ENCODE measurements at places on chromosomes 1 and 21.
A peak's percentile ranks its signal among the peaks of the same experiment; 100 is the strongest.

DNA sequence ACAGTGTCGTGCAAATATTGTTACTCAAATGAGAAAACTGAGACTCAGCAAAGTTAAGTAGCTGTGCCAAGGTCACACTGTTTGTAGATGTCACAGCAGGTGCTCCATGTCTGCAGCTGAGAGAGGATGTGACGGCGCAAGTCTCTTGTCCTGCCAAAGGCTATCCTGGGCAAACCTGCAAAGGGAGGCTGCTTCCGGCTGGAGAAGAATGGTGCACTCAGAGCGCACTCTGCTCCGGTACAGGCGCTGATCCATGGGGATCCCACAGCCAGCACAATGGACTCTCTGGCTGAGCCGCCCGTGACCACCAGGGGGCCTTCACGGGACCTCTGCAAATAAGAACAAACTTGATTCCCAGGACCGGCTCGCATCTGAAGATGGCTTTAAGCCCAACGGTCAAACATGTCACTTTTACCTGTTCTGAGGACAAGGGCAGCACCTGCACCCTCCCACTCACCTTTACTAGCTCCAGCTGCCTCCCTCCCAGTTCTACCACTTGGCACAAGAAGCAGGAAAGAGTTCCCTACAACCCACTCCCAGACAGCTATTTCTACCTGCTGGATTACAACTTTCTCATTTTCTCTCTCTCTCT lies 21.9 kb downstream of the RD3 start:
- peak; percentile 94 for DNase-seq

GRCh38 chr1:29527314-29528004 lies 291.1 kb downstream of the PTPRU start:
- no peak for DNase-seq

DNA sequence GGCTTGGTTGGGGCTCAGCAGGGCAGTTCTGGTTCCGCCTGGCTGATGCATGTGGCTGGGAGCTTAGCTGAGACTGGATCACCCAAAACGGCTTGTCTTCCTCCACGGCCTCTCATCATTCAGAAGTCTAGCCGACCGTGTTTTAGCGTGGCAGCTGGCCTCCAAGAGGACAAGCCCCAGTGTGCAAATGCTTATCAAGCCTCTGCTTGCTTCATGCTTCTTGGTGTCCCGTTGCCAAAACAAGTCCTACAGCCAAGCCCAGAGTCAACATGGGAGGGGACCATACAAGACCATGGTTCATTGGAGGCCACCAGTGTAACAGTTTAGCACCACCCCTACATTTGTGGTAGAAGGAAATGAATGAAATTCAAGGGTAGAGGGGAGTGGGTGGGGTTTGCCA lies 10.5 kb upstream of the KDF1 start:
- DNase-seq, result no peak

GRCh38 chr1:1122981-1123480 lies 7.1 kb upstream of the C1orf159 start:
- no peak for DNase-seq

GRCh38 chr1:207004931-207005830 lies 27.4 kb downstream of the C1orf116 start:
- DNase-seq, result no peak

DNA sequence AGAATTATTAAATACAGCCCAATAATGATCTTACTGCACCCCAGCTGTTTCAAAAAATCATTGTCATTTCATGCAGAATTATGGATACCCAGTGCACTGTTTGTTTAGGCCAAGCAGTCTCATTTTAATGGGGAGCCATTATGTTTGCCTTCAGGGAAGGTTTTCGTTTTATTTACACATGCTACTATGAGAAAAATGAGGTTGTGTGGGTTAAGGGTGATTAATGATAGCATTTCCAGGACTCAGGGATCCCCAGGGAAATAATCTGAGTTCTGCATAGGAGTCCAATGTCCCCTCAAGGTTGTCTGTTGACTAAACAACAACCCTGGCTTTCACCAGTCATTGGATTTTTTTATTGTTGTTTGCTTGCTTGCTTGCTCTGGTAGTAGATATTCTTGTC lies 71.0 kb upstream of the ZP4 start:
- no peak for DNase-seq

- no peak for DNase-seq
These were observed 8.4 kb upstream of the XKR8 start for GRCh38 chr1:27951396-27951795.

GRCh38 chr1:192809307-192810252 lies 741 bp downstream of the RGS2 start:
- DNase-seq, result peak; percentile 86

GRCh38 chr1:162984699-162985098 lies 84.5 kb upstream of the RGS4 start:
- no peak for DNase-seq

DNA sequence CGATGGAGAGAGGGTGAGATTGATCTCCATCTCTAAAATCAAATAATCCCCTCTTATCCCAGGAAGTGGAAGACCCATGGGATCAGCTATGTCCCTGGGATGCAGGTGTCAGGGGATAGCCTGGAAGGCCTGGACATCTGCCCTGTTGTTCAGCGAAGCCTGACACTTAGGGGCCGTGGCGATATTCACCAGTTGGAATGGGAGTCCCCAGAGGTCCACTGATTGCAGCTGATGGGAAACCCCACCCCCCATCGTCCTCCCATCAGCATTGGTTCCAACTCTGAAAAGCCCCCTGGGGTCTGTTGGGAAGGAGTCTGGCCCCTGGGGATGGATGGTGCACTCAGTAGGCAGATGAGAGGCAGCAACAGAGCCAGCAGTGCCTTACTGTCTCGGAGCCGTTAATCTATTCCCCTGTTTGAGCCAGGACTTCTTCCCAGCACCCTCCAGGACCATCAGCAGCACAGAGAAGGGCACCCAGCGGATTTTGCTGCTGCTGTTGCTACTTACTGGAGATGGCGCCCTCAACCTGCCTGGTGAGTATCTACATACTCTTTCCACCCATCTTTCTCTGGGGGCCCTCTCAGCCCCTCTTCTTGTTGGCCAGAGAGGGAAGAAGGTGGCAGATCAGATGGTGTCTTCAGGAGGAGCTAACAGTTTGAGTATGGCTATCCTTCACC lies 13.4 kb downstream of the CATSPER4 start:
- DNase-seq, result no peak

Measured in lower leg skin (tissue), 4 donors.